Omental fat pad (tissue), 4 donors: ENCODE measurements at places on chromosomes 16 and 17.

- no peak for DNase-seq
Observed at GRCh38 chr17:52294301-52294700, 135.8 kb upstream of the CA10 start.

DNA sequence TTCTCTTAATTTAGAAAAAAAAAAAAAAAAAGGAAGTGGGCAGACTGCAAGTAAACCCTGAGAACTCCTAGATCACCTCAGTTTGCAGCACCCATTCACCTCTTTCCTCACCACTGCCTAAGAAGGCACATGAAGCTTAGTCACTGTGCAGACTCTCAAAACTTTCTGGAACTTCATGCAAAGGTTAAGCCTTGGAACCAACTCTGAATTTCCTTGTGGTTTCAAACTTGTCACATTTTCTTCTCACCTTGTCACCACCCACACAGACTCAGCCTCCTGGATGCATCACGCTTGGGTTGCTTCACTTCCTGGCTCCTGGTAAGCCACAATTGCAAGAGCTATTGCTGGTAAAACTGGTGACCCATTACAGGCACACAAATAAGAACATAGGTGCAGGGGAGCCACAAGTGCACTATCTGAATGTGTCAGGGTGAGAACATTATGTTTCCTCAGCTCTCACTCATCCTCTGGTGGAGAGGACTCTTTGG lies 15.0 kb upstream of the CPD start:
- no peak for DNase-seq

DNA sequence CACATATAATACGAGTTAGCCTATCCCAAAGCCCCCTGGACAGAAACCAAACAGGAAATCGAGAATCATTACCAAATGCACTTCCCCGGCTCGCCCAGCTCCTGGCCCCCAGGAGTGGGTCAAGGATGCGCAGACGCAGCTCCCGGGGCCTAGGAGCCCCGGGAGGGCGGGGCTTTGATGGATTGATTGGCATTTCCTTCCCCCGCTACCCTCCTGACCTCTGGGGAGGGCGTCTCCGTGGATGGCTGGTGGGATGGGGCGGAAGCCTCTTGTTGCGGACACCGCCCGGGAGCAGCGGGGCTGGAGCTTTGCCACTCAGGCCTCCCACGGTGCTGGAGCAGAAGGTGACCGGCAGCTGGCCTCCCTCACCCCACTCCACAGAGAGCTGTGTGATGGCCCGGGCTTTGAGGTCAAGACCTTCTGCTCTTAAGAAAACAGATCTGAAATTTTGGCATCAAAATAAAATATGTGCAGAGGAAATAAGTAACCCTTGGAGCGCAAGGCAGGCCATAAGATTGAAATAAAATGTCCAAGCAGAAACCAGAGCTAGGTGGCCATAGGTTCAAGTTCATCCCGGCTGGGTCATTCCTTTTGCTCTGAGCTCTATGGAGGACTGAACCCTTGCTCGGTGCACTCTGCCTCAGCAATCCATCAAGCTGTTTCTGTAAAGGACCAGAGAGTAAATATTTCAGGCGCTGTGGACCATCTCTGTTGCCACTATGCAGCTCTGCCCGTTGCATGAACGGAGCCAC lies 262.3 kb downstream of the SOX9 start:
- DNase-seq = no peak

- DNase-seq = no peak
Observed at GRCh38 chr17:64492481-64493109, 4.3 kb downstream of the POLG2 start.

GRCh38 chr16:27774779-27775178 lies 224.8 kb downstream of the KATNIP start:
- no peak for DNase-seq

DNA sequence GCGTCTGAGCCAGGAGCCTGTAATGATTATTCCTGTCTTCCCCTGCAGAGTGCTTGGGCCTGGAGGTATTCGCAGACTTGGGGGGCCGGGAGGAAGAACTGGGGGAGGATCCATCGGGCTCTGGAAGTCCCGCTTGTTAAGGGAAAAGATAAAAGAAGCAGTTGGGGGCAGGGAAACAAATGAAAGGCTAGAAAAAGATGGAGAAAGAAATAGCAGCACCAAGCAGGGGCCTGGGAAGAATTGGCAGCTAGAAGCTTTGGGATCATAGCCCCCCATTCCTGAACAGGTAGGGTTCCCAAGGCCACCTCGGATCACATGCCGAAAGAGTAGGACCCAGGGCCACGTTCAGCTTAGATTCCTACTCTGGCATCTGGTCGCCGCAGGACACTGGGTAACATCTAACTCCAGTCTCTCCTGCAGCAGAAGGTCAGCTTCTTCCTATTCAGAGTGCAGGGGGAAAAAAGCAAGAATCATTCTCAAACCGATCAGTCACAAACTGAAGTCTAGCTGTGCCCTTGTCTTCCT lies 23.6 kb downstream of the ADAM11 start:
- no peak for DNase-seq

GRCh38 chr16:48999508-48999907 lies 282.1 kb downstream of the CBLN1 start:
- DNase-seq = no peak

- DNase-seq = no peak
Observed at GRCh38 chr17:44444735-44445105, 55.3 kb upstream of the ITGA2B start.

DNA sequence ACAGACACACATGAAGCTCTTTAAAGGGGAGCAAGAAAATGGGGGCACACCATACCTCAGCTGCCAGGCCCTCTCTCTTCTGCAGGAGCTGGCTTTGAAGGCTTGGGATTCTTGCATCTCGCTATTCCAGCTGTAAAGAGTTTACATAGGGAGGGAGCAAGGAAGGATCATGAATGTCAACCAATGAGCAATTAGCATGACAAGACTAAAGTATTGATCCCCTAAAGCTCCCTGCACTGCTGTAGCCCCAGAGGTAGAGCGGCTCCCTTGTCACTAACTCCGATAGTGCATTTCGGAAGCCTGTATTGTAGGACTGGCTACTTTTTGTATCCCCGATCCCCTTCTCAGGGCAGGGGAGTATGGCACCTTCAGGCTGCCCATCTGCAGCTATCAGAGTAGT lies 113.4 kb upstream of the PMFBP1 start:
- DNase-seq = no peak
